ENCODE measurements at places on chromosomes 16 and 17. TPM values are rescaled to one million over a fixed set of nuclear protein-coding genes. Genes with fewer than 3 reads are reported as not detected.

SERPINF2 gene
- 3.4 TPM for total RNA-seq

KRT25 gene
- total RNA-seq: not detected

EPOP gene
- total RNA-seq: 0.48 TPM

VAT1 gene
- total RNA-seq: 94.1 TPM

ADGRG3 gene
- 2.2 TPM for total RNA-seq

ZNF830 gene
- 14.8 TPM for total RNA-seq

ZACN gene
- not detected for total RNA-seq

RCVRN gene
- total RNA-seq: not detected

PIPOX gene
- total RNA-seq: 1.2 TPM

LPCAT2 gene
- 6.0 TPM for total RNA-seq

CEP131 gene
- 5.7 TPM for total RNA-seq

KRTAP4-6 gene
- total RNA-seq: not detected

KRTAP3-2 gene
- total RNA-seq: not detected

ACSM3 gene
- total RNA-seq: 21.7 TPM

MMP28 gene
- 151 TPM for total RNA-seq

YWHAE gene
- 668 TPM for total RNA-seq

HASPIN gene
- 2.4 TPM for total RNA-seq

CLDN6 gene
- total RNA-seq: not detected

ZNF232 gene
- total RNA-seq: 6.8 TPM

SCGB1C2 gene
- total RNA-seq: not detected

TMEM204 gene
- 15.9 TPM for total RNA-seq

CA5A gene
- not detected for total RNA-seq

SOST gene
- total RNA-seq: not detected

ACD gene
- total RNA-seq: 14.6 TPM
